ENCODE measurements at places on chromosomes 1 and 21.

DNA sequence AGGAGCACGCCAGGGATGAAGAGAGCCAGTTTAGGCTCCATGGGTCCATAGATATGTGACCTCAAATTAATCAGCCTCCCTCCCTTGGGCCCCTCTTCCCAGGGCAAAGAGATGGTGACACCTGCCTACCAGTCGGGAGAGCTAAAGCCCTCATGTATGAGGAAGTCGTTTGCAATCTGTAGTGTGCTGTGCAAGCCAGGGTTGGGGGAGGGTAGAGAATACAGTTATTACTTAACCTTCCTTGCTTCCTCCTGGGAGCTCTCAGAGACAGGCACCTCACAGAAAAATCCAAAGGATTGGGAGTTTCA, 4.0 kb downstream of the PGLYRP4 start:
- no peak for DNase-seq

GRCh38 chr1:210482945-210483617, 154.4 kb downstream of the HHAT start:
- DNase-seq, result no peak

DNA sequence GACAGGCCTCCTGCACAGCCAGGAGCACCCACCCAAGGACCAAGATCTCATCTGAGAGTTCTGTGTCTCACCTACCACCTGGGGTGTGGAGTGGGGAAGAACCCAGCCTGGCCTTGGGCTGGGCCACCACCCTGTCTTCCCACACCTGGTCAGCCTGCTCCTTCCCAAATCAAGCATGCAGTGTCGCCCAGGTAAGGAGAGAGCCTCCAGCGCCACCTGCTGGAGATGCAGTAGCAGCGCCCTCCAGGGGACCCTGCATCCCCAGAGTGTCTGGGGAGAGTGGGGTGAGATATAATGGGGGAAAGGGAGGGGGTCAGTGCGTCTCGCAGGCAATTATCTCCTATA, 32.3 kb downstream of the KIAA2013 start:
- peak; percentile 14 for DNase-seq

DNA sequence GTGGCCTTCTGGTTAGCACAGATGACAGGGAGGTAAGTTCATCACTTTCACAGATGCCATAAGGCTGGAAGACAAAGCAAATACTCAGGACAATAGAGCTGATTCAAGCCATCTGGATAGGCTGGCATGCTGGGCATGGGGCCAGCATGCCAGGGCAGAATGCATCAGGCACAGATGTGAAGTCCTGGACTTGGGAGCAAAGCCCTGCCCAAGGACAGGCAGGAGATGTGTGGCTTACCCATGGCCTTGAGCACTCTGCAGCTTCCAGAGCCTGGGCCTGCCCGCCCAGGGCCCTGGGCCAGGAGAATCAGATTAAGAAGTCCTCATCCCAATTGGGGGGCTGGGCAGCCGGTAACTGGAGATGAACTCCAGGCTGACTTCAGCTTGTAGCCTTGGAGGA, 135.7 kb upstream of the ZC3H12A start:
- no peak for DNase-seq

- DNase-seq, result no peak
These were observed 40.2 kb upstream of the MPZL1 start for GRCh38 chr1:167681451-167682098.

DNA sequence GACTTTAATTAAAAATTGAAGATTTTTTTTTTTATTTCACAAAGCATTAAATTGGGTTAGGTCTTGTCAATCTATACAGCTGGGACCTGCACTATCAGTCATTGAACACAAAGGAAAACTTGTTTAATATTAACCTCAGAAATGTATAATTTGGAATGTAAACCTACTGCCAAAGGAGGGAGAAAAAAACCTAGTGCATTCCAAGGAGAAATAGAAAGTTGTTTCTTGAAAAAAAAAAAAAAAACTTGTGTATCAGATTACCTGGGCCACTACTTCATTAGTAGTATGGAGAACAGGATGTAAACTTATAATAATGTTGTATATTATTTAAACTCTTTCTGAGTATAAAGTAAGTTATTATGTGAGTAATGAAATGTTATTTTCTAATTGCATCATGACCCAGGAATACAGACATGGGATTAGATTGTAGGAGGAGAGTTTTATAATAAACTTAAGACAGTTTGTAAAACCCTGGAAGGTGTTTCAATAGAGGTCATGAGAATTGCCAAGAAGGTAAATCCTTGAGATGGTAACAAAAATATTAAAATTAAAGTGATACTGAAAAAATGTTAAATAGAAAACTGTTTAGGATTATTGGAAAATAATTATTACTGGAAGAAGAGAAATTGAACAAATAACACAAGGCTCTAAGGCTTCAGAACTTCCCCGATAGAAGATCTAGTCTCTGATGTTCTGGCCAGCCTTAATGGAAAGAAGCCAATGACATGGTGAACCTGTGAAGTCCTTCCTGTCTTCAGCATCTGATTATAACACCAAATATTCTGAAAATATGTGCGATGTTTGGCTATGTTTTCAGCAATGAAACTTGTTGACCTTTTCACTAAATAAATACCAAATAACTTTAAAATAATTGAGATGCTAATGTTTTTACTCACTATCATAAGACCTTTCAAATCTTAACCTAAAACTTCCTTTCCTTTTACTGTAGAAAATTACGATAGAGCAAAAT, 412.8 kb upstream of the LYPLAL1 start:
- peak; percentile 28 for DNase-seq

DNA sequence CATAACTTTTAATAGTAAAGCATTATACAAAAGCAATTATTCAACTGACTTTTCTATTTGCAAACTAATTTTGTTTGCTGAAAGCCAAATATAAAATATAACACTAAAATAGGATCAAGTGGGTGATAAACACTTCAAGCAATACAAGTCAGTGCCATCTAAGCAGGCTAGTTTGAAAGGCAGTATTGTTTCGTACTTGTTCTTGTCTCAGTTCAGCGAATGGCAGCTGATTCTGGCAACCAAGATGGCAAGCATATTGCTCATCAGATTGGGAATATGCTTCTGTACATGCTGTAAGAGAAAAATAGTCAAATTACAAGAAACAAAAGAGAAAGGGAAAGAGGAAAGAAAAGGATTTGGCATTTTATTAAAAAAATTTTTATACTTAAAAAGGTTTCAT, 7.5 kb downstream of the TMEM59 start:
- DNase-seq, result no peak

- DNase-seq, result no peak
These were observed 9.1 kb downstream of the HIPK1 start for GRCh38 chr1:113938192-113938591.

- DNase-seq, result no peak
These were observed 44.3 kb downstream of the C8A start for GRCh38 chr1:56898879-56899278.

GRCh38 chr1:7022058-7022457, 236.8 kb downstream of the CAMTA1 start:
- no peak for DNase-seq

DNA sequence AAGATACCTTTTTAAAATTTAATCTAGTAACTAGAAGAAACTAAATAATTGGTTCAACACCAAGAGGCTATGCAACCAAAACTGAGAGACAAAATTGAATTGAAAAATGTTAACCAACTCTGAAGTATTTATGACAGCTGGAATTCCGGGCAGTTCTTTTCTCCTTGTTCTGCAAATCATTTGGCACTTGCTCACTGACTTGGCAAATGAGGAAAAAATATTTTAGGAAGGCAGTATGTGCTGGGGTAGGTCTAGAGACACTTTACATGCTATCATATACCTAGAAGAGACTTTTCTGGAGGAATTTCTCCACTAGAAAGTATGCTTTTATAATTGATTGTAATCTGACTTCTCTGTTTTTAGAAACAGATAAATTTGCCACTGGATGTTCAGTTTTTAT, 22.1 kb upstream of the SH3D21 start:
- DNase-seq, result peak; percentile 22

DNA sequence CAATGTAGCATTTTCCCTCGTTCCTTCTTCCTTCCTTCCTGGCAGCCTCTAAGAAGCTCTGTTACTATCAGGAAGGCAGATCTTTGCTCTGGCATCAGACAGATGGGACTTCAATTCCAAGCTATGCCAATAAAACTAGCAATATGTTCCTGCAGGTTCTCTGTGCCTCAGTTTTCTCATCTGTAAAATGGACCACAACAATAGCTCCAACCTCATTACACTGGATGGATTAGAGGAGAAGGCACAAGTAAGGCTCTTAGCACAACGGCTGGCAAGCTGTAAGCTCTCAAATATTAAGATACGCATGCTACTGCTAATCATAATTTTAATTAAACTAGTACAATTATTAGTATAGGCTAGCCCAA, 27.2 kb downstream of the RRAGC start:
- DNase-seq, result no peak

GRCh38 chr1:233359431-233359830, 31.9 kb downstream of the MAP3K21 start:
- DNase-seq, result no peak

GRCh38 chr1:160095382-160096105, 2.9 kb downstream of the IGSF8 start:
- DNase-seq, result no peak

Data from fibroblast of skin of right quadriceps (primary cell).